Stimulated activated memory B cell treated with anti-CD40 and anti-IgM and Interleukin-4, amounts not matched to agents 10 μg/mL and 1 μg/mL and 100 μg/mL, for 72 hours (primary cell): ENCODE measurements at places on chromosomes 13 and 19.

- no peak for ATAC-seq
Observed at GRCh38 chr13:99501848-99502301, 603 bp downstream of the TM9SF2 start.

DNA sequence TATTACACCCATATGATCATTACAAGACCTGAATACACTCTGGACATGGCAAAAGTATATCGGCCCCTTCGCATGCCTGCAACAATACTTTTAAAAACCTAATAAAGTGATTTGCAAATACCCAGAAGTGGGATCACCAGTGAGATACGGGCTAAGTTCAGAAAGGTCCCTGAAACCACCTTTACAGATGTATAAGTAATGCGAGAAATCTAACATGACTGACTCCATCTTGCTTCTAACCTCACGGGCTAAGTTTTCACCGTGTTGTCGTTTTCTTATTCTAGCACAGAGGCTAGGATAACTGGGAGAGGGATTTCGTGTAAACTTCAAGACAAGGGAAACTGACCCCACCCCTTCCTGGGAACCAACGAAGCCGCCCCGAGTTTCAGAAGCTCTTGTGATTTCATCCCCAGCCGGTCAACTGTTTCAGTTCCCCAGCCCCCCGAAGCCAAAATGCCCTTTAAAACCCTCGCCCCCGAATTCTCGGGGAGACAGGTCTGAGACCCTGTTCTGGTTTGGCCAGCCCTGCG is 703 bp downstream of the NEK3 start:
- peak; percentile 77 for ATAC-seq

GRCh38 chr19:4297901-4298809 is 4.0 kb downstream of the TMIGD2 start:
- ATAC-seq = no peak

DNA sequence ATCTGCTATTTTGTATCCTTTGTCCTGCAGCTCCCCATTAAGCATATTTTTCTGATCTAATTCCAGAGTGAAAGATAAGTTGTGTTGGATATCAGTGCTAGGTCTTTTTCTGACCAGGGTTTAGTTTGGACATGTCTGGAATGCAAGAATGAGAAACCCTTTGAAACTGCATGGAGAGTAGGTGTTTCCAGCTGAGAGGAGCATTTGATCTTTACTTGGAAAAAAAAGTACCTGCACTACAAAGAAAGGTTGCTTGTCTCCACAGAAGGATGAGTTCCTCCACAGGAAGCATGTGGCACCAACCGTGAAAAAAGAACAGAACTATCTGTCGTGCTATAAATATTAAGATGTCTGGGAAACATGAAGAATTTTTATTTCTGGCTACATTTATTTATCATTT is 36.6 kb upstream of the MED4 start:
- no peak for ATAC-seq

DNA sequence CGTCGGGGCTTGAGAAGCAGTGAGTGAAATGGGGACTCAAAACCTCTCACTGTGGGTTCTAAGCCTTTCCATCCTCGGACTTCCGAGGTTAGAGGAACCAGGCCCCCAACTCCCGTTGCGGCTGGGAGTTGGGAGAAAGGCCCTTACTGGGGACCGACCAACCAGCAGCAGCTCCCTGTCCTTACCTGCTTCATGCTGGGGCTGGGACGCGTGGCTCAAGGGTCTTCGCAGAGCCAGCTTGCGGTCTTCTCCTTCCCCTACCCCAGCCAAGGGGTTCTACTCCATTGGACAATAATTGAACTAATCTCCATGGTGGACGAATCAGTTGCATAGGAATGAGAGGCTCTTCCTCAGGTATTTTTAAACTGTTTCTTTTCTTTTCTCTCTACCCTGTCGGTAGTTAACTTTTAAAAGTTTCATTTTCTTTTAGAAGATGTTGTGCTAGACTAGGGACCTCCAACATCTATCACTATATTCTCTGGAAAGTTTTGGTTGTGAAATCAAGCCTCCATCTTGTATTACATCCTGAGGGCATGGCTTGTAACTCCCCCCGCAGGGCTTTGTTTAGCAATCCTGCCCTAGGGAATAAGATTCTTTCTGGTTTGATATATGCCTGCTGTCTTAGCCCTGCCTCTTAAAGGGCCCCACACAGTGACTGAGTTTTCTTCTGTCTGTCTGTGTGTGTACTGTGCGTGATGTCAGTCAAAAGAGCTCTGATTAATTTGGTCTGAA is 1027.1 kb upstream of the PCDH9 start:
- ATAC-seq = no peak

DNA sequence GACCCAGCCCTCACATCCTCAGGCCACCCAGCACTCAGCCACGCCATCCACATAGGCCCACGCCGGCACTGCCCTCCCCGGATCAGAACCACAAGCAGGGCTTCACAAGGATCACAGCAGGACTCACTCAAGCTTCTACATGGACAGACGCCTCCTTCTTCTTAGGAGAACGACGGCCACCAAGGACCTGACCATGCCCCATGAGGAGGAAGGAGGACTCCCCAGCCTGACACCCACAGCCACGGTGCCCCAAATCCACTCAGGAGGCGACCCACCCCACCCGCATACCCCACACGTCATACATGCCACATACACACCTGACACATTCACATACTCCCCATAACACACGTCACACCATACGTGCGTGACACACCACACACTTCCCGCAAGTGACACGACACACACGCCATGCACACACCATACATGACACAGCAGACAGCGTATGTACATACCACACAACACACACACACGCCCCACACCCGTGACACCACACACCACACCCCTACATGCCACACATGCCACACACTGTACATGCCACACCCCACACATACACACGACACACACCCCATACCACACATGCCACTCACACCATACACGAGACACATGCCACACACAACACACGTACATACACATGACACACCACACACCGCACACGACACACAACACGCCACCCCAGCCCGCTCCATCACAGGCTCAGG is 50.4 kb downstream of the MLLT1 start:
- no peak for ATAC-seq

GRCh38 chr13:77386880-77387606 is 60.1 kb upstream of the MYCBP2 start:
- ATAC-seq = peak; percentile 79

DNA sequence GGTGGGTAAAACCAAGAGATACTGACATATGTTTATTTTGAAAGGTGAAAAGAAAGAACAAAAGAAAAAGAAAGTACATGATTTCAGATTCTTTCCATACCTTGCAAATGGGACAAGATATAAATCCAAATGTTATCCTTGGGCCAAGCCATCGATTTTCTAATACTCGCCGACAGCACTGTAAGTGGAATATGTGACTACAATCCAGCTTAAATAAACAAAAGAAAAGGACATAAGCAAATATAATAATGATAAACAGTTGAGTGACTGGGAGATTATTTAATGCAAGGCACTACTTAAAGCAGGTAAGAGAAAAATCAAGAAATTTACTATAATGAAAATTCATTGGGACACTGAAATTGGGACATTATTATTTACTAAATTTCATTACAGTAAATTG is 29.9 kb upstream of the FBXL3 start:
- no peak for ATAC-seq

DNA sequence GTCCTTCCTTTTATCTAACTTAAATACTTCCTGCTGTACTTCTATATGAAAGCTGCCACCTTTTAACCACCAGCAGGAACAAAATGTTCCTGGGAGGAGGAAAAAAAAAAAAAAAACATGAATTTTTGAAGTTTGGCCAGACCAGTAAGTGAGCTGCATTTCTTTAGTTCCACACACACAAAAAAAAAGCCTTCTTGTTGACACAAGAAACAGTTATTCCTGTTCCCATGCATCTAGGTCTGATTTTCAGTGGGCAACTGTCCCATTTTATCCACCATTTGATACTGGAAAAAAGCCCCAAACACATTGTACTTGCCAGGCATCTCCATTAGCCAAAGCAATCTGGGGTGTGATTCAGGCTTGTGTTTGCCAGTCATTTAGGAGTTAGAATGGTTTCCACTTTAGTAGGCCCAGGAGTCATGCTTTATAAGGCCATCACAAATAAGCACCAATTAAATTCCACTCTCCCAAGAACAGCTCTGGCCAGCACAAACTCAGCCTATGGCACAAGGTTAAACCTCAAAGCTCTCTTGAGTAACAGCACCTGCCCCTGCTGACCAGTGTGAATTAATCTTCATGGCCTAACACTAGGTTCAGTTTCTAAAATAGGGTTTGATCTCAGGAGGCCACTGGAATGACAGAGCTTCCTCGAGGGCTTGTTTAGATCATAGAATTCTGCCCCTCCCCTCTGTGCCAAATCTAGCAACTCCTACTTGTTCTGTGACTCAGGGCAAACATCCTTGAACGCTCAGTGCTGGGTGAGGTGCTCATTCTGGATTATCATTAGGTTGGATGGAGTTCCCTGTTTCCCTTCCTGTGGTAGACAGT is 67.1 kb downstream of the NUFIP1 start:
- ATAC-seq = no peak

DNA sequence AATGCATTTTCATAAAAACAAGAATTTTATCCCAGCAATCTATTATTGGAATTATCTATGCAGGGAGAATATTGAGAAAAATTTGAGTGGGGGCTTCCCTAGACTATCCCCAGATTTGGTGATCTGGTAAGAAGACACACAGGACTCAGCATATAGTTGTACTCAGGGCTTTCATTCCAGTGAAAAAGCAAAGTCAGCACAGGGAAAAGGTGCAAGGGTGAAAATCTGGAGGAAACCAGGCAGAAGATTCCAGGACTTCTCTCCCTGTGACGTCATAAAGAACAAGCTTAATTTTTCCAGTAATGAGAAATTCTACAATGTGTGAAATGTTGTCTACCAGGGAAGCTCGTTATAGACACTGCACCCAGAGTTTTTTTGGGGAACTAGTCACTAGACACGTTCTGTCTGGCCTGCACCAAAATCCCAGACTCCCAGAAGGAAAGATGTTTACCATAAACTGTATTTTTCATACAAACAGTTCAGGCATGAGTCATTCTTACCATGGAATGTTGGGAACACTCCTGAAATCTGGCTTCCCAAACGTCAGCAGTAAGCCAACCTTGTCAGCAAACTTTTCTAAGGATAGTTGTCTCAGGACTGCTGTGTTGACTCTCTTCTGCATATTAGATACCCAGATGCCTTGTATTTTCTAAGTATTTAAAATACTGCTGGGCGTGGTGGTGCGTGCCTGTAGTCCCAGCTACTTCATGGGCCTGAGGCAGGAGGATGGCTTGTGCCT is 107.4 kb downstream of the DNAJC3 start:
- ATAC-seq = no peak

DNA sequence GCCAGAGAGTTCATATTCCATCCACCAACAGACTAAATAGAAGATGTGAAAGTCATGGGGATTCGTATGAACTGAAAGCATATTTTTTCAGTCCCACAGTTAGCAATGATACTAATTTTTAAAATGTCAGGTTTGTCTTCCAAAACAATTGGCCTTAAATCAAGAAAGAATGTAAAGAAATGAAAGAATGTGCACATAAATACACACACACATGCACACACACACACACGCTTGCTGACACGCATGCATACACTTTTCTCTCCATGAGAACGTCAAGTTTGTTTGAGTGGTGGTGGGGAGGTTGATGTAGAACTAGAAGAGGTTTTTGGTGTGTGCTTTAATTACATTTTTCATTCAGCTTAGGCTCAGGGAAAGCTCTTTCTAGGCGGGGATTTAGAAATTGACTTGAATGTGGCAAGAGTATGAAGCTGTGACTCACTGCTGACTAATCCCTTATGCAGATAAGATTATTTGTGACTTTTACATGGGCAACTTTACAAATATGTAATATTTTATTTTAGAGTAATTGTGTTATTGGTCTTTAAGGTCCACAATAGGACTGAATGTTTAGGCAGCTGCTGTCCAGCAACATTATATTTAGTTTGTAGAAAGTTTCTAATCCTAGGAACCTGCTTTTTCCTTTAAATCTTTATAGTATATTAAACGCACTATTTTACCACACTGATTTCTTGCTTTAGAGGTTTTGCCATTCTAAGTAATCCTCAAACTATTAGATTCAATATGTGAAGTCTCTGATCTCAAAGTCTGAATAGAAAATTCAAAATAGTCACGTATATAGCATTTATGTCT is 18.8 kb downstream of the FLT1 start:
- no peak for ATAC-seq

DNA sequence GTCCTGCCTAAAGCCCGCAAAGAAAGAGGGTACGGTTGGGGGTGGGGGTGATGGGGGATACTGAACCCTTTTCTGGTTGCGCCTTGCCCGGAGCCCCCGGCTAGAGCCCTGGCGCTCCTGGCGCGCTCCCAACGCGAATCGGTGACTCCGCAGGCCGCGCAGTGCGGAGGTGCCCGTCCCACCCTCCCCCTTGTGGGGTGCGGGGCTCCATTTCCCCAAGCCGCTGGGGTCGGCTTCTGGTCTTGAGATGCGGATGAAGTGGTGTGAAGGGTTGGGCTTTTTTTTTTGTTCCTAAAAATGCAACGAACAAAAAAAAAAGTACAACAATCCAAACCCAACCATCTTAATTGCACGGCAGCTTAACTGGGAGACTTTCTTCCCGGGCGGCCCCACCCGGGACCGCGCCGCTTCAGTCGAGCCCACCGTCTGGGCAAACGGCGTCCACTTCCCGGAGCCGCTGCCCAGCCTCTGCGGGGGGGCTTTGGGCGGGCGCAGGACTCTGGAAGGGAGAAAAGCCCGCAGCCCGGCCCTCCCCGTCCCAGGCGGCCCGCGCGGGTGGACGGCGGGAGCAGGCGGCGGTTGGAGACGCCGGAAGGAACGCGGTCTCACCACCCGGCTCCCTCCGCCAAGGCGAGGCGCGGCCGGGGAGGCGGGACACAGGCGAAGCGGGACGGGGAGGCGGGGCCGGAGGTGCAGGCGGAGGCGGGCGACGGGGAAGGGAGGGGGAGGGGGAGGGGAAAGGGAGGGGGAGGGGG is 504 bp upstream of the TRIM13 start:
- peak; percentile 84 for ATAC-seq

DNA sequence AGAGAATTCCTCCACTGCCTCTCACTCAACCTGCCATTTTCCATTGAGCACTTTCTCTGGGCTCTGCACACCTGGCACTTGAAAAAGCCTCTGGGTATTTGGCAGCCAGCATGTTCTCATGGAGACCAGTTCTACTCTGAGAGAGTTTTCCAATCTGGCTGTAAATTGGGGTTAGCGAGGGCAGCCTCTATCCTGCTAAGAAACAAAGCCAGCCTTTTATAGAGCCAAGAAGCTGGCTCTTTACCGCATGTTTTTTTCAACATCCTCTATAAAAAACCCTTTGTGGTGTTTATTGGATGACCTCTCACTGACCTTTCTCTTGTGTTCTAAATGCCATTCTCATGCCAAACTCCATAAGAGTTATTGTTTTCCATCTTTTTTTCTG is 52.6 kb upstream of the RCBTB2 start:
- ATAC-seq = no peak

DNA sequence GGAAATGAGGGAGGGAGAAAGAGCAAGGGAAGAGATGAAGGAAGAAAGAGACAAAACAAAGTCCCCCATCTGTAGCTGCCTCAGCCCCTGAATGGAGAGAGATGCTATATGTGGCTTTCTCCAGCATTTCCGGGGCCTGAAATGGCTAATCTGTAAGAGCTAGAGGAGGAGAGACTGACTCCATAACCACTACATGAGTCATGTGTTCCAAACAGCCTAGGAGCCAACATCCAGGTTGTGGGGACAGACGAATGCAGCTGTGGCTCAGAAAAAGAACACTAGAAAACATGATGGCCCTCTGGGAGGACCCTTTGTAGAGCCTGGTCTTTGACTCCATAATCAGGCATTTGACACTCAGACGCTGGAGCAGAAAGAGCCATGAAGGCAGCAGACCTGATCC is 292.0 kb upstream of the ZNF507 start:
- ATAC-seq = no peak

- ATAC-seq = no peak
Observed at GRCh38 chr13:112705286-112705685, 15.4 kb downstream of the ATP11A start.

GRCh38 chr19:58218899-58219298 is 9.8 kb upstream of the ZNF544 start:
- ATAC-seq = no peak
